ENCODE measurements at places on chromosomes 11 and 22.
A peak's percentile ranks its signal among the peaks of the same experiment; 100 is the strongest.

DNA sequence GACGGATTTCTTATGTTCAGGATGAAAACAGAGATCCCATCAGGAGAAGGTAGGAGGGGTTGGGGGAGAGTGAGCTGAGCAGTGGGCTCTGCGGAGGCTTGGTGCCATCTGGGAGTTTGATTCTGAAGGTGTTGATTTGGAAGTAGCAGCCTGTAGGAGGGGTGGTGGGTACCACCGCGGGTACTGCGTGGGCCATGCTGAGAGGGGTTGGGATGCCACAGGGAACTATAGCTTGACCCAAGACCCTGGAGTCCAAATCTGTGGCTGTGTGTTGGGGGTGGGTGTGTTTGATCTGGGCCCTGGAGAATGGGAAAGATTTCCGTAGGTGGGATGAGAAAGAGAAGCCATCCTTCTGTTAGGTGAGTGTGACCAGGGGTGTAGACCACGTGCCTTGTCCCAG lies 5.0 kb downstream of the INCENP start:
- no peak for DNase-seq

GRCh38 chr11:131766637-131767036 lies 396.2 kb downstream of the NTM start:
- DNase-seq: no peak

GRCh38 chr11:64859542-64860414 lies 15.3 kb upstream of the CDC42BPG start:
- peak; percentile 81 for DNase-seq

DNA sequence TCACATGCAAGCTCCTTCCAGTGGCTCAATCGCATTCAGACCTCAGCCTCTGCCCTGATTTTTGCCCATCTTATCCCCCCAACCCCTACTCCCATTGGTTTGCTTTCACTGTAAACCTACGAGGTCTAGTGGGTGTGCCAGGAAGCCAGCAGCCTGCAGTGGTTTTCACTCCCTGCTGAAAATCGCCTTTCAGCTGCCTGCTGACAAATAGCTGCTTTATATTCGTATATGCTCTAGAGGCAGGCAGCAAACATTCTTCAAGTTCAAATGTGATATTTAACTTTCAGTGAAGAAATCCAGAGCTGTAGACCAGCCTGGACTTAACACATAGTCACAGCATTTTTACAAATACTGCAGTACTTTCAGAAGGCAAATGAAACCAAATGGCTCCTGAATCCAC lies 92.8 kb upstream of the APOA1 start:
- DNase-seq: peak; percentile 39

DNA sequence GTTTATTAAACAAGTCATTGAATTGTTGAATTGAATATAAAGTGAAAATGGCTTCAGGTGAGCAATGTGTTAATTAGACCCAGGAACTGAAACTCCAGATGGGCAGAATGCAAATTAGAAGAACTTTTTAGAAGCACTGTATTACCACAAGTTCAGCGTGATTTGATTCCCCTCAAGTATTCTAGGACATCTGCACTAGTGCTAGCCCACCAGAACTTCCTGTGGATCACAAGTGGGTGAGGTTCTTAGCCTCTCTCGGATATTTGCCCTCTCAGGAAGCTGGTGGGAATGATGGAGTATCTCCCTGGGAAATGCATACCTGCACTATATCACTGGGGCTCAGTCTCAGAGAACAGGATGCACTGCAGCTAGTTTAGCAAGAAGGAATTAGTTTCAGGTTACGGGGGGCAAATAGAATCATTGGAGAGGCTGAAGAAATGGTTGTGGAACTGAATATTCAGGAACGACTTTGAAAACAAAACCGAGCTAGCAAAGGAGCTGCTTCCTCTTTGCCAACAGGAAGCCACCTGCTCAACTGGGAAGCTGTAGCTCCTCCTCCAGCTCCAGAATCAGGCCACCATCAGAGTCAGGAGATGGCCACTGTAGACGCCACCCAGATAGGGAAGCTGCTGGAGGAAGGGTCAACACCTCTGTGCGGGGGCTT lies 74.3 kb downstream of the DHCR7 start:
- no peak for DNase-seq

DNA sequence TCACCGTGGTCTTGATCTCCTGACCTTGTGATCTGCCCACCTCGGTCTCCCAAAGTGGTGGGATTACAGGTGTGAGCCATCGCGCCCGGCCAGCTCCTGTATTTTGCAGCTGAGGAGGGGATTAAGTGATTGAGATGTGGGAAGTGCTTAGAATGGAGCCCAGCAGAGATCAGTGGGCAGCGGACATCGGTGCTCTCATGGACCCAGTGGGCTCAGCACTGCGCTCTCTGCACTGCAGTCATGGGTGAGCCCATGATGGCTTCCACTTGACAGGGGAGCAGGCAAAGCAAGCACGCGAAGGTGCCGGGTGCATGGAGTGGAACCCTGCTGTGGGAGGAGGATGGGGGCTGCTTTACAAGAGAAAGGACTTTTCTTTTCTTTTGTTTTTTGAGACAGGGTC lies 9.1 kb upstream of the CCDC88B start:
- DNase-seq: no peak

DNA sequence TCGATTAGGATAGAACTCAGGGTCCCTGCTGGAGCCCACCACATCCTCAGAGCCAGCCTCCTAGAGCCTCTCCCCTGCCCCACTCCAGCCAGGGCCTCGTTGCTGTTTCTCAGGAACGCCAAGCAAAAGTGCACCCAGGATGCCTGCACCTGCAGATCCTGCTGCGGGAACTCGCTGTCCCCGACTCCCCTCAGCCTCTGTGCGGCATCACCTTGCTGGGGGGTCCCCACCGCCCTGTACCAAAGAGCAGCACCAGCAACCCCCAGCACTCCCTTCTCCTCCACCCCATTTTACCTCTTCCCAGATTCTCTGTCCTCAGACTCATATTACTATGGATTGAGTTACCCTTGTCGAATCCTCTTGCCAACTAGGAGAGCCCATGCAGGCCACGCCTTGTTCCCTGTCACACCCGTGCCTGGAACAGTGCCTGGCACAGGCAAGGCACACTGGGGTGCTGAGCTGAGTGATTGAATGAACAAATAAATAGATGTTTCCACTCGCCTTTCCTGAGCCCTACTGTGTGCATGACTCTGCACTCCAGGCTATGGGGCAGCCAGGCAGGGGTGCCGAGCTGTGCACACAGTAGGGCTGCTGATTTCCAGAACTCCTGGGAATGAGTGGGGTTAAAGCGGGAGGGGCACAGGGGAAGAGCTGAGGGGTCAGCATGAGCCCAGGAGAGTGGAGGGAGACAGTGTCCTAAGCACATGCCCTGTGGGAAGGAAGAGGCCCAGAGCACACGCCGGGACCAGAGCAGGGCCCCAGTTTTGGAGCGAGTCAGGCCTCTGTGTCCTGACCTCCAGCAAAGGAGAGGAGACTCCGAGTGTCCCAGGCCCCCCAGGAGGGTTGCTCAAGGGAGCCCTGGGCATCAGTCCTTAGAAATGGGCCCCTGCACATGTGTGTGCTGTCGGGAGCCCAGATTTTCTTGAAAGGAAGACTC lies 44.3 kb downstream of the LINC01488 start:
- no peak for DNase-seq

DNA sequence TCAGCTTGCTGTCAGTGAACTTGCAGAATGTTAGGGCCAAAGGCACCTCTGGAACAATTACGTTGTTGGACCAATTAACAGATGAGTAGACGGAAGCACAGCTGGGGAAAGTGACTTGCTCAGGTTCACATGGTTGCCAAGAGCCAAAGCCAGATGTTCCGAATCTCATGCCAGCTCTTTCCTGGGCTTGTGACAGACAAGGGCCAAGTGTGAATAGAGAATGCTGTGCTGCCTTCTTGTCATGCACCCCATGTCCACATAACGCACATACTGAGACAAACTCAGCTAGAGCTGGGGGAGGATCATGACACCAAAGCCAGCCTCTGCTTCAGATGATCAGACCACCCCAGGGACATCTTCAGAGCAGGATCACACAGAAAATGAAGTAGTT lies 616.3 kb downstream of the INSC start:
- DNase-seq: no peak

- no peak for DNase-seq
Observed at GRCh38 chr22:23077627-23078461, 7.5 kb downstream of the GNAZ start.

GRCh38 chr11:44256673-44257291 lies 53.2 kb downstream of the ALX4 start:
- DNase-seq: no peak

DNA sequence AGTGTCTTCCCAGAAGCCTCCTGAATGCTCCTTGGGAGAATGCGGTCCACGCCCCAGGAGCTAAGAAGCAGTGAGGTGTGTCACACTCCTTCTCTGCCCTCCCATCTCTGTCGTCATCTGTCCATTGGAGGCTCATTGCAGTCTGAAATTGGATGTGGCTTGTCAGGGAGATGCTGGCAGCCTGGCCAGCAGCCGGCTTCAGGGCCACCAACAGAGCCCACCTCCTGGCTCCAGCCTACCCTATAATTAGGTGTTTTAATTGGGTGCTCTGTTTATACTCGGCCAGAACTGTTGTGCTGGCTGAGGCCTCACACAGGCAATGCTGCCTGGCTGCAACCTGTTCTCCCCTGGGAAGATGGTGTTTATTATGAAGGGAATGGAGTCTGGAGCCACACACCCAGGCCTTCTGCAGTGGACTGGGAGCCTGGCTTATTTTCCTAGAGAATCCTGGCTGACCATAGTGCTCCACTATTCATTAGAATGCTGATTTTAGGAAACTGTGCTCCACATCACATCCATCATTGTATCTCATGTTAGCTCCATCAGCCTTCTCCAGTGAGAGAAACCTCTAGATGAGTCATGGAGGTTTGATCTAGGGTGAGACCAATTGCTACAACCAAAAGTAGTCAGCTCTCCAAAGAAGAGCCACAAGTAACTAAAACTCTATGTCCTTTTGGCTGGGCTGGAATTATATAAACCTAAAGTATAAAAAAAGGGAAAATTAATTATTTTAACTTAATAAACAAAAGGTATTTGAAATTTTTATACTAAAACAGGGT lies 86.8 kb upstream of the CRTAM start:
- DNase-seq: no peak

DNA sequence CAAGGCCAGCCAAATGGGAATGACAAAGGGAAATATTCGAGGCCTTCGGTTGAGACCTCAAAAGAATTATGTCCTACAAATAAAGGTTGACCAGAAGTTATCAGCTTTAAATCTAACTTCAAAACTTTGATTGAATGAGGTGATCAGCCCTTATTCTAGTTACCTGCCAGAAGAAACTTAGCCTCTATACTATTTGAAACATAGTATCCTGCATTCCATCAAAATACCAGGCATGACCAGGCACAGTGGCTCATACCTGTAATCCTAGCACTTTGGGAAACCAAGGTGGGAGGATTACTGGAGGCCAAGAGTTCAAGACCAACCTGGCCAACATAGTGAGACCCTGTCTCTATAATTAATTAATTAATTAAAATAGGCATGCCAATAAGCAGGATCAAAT lies 44.3 kb upstream of the ADORA2A start:
- no peak for DNase-seq

GRCh38 chr11:67174311-67174710 lies 55.2 kb downstream of the KDM2A start:
- no peak for DNase-seq

DNA sequence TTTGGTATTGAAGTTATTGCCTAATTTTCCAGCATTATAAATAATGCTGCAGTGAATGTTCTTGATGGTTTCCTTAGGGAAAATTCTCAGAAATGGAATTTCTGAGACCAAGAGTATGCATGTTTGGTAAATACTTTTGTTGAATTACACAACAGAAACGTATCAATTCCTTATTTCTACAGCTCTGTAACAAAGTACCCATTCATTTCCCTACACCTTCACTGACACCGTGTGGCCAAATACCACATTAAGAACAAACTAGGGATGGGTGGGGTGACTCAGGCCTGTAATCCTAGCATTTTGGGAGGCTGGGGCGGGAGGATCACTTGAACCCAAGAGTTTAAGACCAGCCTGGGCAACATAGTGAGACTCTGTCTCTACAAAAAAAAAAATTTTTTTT lies 21.8 kb downstream of the MCAM start:
- no peak for DNase-seq

DNA sequence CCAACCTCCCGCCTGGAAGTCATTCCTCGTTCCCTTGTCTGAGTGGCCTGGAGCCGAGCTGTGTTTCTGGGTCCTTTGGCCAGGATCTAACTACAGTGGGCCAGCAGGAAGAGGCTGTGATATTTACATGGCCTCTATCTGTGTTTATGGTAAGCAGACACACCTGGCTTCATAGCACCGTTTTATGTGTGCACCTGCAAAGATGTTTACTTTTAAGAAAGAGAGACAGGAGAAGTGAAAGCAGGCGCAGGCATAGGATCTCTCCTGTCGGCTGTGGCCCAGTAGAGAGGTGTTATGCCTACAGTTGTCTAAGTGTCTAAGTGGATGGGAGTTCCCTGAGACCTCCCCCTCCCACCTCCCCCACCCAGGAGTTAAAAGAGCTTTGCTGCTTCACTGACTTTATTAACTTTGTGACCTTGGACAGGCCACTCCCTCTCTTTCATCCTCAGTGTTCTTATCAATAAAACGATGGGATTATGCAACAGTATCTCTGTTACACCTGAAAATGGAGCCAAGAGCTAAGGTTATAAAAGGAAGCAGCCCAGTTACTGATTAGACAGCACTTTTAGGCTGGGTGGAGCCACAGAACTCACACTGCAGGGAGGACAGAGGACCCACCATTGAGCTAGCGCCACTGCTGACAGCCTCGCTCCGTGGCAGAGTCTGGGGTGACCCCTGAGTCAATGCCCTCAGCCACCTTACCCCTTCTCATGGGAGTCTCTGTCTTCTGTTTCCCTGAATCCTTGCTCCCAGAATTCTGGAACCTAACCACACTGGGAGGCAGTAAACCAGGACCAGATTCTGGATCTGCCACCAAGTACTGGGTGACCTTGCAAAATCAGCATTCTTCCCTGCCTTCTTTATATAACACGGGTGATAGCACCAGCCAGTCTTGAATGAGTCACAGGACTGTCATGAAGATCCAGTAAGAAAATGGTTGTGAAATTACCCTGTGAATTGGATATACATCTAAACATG lies 22.0 kb downstream of the ST14 start:
- no peak for DNase-seq

GRCh38 chr22:29787371-29787980 lies 20.3 kb downstream of the UQCR10 start:
- DNase-seq: no peak

DNA sequence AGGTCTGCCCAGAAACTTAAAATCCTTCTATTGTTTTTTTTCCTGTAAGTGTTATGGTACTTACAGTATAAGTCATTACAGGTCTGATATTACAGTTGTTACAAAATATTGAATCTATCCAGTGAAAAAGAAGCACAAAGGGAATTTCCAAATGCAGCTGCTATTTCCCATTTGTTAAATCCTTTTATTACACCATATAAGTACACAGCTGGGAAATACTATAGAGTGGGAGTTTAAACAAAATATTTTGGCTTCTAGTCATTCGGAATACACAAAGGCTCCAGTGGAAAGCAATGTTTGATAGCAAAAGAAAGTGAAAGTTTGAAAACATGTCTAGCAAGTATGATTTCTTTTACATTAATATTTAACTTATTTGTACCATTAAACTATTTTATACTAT lies 18.0 kb downstream of the SOX6 start:
- no peak for DNase-seq

GRCh38 chr11:5600374-5600851 lies 4.0 kb downstream of the TRIM6 start:
- DNase-seq: peak; percentile 41
